GM12892 (cell line): ENCODE measurements at places on chromosomes 4 and X.

DNA sequence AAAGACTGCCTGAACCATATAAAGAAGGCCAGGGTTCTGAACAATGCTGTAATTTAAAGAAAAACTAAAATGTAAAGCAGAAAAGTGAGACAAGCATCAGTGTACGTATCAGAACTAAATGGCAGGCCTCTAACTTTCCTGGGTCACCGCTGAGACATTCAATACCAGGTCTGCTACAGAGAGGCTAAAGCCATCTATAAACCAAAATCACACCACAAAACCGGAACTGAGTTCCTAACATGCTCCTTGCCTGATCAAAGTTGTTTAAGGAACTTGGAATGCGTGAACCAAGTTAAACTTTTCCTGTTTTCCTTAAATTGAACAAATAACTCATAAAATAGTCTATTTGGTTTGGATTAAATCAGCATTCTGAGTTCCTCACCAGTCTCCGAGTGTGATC is 55.3 kb upstream of the TECRL start:
- no peak for DNase-seq

DNA sequence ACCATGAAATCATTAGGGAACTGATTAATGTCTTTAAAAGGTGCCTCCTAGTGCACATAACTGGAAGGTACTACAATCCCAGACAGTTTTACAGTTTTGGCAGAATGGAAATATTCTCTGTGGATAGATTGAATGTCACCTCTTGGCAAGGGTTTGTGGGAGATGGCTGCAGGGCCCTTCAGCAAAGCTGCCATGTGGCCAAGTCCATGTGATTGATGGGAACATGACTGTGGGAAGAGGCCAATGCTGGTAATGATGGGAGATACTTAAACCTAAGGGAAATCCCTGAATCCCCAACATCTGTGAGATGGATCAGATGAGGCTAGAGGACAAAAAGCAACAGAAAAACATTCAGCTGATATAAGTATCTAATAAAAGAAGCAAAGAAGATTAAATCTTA is 493.7 kb downstream of the MAGEE1 start:
- DNase-seq, result no peak

- DNase-seq, result no peak
These were observed 4.4 kb downstream of the FBXW7 start for GRCh38 chr4:152531479-152531878.

GRCh38 chr4:106529348-106530023 is 160.9 kb upstream of the GIMD1 start:
- no peak for DNase-seq

GRCh38 chr4:20044966-20045365 is 206.7 kb upstream of the SLIT2 start:
- DNase-seq, result no peak

DNA sequence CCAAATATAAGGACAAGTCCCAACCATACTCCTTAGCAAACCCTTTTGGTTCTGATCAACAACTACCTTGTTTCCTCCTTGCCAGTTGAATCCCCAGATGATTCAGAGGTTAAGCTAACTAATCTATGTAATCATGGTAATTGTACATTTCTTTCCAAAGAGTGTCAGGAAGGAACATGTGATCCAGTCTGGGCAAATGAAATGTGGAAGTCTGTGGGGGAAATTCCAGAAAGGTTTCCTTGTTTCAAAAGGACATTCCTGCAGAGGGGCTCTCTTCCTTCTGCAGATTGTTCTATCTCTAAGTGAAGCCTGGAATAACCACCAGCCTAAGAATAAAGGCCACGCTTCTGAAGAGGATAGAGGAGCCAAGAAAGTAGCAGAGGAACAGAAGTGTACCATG is 7.0 kb downstream of the PRSS12 start:
- no peak for DNase-seq

GRCh38 chr4:44740201-44740600 is 13.8 kb upstream of the GNPDA2 start:
- DNase-seq, result no peak

DNA sequence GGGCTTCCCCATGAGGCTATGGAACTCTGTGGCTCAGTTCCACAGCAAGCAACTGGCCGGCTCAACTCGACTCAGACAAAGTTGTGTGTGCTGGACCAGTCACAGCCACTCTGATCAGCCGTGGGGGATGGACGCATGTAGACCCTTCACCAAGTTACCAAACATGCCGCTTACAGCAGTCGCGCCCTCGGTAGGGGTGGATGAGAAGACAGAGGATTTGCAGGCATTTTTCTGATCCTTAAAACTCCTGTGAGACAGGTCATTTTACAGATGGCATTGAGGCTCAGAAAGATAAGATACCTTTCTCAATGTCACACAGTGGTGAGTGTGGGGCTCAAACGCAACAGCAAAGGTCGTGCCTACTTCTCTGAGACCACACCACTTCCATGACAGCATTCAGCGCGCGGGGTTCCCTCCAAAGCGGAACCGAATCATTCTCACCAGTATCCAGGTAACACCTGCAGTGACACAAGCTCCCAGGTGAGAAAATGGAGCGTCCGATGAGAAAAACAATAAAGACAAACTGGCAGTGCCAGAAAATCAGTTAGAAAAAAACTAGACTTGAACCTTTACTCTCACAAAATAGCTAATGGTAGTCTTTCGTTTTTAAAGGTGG is 83.6 kb downstream of the RELL1 start:
- no peak for DNase-seq

- DNase-seq, result no peak
These were observed 107.8 kb upstream of the FMR1 start for GRCh38 chrX:147803948-147804347.

DNA sequence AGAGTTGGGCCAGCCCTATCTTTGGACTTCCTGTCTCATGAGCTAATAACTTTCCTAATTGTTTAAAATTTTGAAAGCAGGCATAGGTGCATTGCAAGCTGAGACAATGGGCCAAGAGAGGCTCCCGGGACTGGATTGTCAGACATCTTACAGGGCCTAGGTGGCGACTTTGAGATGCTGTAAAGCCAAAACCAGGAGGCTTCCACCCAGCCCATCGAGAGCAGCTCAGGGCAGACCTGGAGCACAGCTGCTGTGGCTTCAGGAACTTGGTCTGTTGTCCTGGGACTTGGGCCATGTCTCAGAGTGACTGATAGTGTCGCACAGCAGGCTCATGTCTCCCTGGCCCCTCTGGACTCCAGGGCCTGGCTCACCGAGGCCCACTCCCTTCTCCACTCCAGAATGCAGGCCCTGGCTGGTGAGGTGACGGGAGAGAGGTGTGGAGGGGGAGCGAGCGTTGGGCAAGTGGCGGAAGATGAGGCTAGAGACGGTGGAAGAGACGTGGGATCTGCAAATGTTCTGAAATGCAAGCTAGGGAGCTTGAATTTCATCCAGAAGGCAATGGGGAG is 24.1 kb upstream of the MTM1 start:
- no peak for DNase-seq

GRCh38 chrX:38879631-38880220 is 78.5 kb downstream of the MID1IP1 start:
- DNase-seq, result no peak

- DNase-seq, result no peak
These were observed 165.9 kb upstream of the HHIP start for GRCh38 chr4:144480068-144480467.

DNA sequence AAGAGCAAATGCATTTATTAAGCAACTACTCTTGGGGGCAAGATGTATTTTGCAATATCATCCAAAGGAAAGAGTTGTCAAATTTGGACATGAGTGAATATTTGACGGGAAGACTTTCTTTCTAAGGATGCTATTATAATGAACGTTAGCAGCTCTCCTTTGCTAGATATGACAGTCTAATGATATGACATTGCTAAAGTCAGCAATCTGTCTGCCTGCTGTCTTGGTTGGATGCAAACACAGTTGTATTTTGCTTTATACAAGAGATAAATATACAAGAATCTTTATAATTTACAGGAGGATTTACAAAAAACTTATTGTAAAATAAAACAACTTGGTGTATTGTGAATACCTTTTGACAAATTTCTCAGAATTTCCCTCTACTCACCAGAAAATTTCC is 37.5 kb downstream of the MAGEC1 start:
- no peak for DNase-seq

DNA sequence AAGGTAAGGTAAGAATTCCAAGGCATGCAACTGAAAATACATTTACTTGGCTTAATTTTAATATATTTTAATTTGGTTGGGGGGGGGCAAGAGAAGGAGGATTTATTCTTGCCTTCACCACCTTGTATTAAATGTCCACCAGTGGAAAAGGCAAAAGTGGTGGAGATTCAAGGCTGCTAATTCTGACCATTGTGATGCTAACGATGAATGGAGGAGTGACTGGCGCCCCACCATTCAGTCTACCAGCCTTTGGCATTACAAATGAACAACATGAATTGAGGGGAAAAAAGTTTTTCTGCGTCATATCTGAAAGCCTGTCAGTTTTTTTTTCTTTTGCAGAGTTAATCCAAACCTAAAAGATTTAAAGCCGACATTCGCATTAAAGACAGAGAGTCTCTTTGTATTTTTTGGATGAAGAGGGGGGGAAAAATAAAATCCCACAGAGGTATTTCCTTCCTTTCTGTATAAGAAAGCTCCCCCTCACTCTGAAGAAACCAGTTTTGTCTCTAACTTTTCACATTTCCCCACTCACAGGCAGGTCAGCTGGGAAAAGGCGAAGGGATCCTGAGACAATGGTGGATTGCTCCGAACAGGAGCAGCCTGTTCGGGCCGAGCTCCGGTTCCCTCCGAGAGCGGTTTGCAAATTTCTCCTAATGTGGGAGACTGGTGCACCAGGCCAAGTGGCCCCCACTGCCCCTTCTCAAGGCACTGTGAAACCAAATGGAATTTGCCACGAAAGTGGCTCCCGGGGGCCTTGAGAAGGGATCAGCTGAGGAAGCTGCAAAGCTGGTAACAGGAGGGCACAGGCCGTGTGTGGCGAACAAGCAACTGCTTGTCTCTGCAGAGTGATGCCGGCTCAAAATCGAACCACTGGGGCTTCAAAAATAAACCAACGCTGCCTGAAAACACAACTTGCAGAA is 28.1 kb downstream of the SHISA3 start:
- DNase-seq, result no peak

DNA sequence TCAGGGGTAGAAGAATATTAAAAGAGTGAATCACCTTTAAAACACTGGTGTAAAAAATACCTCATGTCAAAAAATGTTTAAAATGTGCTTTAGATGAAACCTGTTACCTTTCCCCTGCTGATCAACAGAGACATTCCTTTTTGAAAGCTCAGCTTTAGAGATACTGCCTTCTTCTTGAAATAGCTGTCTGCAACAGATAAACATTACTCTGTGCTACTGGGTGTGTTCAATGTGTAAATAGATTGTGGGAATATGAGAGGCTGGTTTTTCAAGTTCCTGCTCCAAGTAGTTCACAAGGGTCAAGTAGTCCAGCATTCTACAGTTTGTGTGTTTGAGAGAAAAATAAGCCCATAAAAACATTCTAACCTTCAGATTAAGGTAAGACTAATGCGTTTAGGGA is at the start of gene SYTL5:
Gene SYTL5, plus strand, starts transcription at position 263 of the 400 bp plus-strand sequence. CDS start 27,337 bp downstream, outside the sequence.
- DNase-seq, result no peak

DNA sequence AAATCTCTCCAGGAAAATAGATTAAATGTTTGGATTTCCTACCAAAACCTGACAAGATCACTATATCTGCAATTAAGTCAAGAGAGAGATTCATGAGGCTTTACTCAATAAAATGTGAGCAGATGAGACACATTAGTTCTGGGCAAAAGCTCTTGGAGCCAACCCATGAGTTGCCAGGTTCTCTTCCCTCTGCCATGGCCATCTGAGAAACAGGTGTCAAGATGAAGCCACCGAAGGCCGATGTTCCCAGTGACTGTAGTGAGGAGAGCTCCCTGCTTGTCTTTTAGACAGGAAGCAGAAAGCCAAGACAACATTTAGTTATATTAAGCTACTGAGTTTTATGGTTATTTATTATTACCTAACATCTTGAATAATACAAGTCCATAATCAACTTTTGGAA is 1068.7 kb downstream of the STPG2 start:
- DNase-seq, result no peak

DNA sequence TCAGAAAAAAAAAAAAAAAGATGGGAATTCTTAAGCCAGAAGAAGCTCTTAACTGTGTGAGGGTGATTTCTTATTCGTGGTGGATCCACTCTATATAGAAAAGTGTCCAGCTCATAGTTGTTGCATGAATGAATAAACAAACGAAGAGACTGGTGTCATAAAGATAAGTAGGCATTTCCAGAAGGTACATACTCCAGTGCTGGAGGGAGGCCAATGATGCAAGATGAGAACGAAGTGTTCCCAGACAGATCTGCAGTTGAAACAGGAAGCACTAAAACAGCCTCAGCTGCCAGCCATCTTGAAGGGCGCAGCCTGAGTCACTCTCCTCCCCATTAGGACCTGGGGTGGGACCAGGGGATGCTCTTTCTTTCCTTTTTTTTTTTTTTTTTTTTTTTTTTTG is 47.4 kb upstream of the HOPX start:
- no peak for DNase-seq

DNA sequence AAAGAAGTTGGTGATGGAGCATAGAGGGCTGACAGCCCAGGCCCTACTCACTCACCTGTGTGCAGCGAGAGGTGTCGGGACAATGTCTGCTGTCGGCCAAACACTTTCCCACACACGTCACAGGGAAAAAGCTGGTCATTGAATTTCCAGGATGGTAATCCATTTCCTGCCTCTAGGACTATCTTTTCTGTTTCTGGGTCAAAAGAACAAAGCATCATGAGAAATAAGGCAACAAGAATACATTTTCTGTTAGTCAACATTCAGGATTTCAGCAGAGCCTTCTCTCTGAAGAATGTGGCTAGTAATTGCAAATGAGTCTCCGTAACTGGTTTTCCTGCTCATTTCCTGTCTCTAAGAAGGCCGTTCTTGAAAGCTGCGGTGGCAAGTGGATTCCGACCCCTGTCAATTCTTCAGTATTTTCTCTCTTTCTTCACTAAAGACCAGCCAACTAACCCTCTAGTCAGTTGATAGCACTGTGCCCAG is 99.4 kb downstream of the C4orf51 start:
- DNase-seq, result no peak

GRCh38 chr4:76187152-76187551 is 26.5 kb downstream of the SCARB2 start:
- DNase-seq, result no peak

- no peak for DNase-seq
These were observed 235.0 kb downstream of the PALLD start for GRCh38 chr4:168731706-168732414.

DNA sequence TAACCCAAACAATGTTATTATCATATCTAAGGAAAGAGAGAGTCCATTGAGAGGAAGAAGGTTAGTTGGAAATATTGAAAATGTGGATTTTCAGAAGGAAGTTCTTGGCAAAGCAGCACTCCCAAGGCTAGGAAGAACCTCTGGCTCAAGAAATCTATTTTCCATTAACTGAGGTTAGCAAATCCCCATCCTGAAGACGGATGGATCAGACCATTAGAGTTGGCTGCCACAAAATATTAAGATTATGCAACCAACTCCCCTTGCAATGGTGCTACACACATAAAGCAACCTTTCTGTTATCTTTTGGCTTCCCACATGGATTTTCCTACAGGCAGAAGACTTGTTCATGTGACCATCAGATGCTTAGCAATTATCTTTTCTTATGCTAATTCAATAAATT is 96.3 kb downstream of the COL4A6 start:
- no peak for DNase-seq
